ENCODE measurements at places on chromosomes 5 and 9. TPM values are rescaled to one million over a fixed set of nuclear protein-coding genes. Genes with fewer than 3 reads are reported as not detected.

The PCDHB7 gene
- total RNA-seq, result 1.9 TPM

The HTR4 gene
- total RNA-seq, result not detected

The FCN2 gene
- total RNA-seq, result not detected

The ITGA1 gene
- 240 TPM for total RNA-seq

The SECISBP2 gene
- 39.3 TPM for total RNA-seq

The PTGER4 gene
- total RNA-seq, result 10.1 TPM

The SVEP1 gene
- total RNA-seq, result 59.7 TPM

The SPAAR gene
- total RNA-seq, result 1.8 TPM
